ENCODE measurements at places on chromosomes 2 and 18.

DNA sequence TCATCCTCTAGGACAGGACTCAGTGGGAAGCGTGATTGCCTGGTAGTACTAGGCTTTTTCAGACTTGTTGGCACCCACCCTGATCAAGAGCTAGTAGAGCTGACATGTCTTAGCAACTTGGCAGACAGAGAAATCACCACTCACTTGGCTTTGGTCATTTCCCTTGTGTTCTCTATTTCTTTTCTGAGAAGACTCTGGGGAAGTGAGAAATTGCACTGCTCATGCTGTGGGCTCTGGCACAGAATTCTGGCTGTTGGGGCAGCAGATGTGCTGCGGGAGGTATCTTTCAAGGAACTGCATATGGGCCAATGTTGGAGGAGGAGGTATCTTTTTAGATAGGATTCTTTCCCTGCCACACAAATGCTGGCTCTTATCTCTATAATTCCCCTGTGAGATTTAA lies 529.1 kb upstream of the MEX3C start:
- no peak for DNase-seq

DNA sequence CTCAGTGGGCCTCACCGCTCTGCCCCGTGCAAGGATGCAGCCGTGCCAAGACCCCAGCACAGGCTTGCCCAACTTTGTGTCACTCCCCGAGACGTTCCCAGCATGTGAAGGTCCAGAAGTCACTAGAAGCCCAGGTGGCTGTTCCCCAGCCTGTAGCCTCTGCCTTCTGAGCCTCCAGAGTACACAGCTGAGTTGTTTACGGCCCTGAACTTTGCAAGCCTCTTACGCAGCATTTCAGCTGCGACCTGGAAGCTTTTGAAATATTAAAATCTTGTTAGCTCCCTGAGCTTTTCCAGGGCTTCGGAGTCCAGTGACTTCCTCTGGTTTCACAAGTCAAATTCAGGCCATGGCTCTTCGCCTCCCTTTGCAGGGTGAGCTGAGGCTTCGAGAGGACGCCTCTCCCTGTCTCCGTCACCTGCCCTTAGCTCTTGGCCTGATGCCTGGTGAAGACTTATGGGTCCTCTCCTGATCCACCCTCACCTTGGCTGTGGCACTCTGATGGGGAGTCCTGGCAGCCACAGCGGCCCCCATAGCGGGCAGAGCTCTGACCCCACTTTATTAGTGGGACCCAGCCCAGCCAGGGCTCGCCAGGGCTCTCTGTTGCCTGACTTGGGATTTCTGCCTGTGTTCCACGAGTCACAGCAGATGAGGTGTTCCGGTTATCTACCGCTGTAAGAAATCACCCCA lies 76.5 kb upstream of the HPCAL1 start:
- no peak for DNase-seq

DNA sequence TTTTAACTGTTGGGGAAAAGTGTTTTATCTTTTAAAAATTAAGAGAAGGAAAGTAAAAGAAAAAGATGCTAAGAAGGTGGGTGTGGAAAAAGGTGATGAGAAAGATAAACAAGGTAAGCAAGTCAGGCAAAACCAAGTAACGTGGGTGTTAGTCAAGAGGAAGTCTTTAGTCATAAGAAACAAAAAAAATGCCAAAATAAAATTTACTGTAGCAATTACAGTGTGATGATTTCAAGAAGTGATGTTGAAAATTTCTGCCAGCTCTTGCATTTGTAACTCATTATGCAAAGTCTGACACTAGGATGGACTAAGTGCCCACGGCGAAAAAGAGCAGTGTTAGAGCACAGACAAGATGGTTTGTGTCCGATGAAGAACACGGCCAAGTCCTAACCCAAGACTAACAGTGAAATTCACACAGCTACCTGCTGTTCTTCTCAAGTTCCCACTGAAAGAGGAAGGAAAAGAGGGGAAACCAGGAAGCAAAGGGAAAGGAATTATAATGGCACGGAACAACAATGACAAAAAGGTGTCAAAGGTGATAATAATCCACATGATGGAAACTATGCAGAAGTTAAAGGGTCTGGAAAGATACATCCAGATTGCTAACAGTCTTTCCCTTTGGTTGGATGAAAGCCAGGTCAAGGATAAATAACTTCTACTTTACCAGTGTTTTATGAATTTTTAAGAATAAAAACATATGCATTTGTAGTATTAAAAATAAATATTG lies 34.1 kb downstream of the NOL10 start:
- DNase-seq: no peak

DNA sequence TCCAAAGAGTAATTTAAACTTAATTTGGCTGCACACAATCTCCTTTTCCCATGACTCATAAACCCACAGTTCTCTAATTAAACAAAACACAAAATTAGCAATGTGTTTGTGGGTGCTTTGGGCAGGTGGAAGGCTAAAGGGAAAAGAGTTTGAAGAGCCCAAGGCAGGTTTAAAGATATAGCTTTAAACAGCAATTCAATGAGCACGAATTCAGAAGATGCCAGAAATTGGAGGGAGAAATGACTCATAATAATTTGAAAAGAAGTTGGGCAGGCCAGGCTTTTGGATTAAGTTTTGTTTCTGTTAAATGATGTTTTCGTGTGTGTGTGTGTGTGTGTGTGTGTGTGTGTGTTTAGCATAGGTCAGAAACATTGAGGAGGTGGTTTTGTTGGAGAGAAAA lies 594.8 kb upstream of the ZEB2 start:
- DNase-seq: no peak

DNA sequence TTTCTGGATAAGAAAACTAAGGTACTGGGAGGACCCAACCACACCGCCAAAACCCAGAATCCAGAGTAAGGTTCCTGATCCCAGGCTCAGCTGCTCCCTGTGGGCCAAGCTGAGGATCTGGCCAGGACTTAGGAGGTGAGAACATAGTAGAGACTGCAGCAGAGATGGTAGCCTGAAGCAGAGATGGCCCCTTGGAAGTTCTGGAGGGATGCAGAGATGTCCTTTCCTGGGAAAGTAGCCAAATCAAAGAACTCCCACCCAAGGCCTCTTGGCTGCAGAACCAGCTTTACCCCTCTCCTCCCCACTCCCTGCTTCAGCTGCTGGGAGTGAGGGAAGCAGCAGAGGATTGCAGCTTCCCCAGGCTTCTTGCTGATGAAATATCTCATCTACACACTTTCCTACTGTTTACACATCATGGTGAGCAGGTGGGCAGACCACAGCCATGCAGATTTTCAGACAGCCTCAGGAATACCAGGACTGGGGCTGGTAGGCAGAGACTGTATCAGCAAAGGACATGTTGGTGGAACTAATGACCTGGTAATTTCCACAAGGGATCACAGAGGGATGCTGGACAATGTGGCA lies 32.7 kb downstream of the TMEM17 start:
- DNase-seq: no peak

GRCh38 chr2:232979871-232980461 lies 33.1 kb downstream of the NGEF start:
- no peak for DNase-seq

- DNase-seq: no peak
Observed at GRCh38 chr2:62408241-62408677, 97.7 kb downstream of the TMEM17 start.
